ENCODE measurements at places on chromosomes 1 and 21.

DNA sequence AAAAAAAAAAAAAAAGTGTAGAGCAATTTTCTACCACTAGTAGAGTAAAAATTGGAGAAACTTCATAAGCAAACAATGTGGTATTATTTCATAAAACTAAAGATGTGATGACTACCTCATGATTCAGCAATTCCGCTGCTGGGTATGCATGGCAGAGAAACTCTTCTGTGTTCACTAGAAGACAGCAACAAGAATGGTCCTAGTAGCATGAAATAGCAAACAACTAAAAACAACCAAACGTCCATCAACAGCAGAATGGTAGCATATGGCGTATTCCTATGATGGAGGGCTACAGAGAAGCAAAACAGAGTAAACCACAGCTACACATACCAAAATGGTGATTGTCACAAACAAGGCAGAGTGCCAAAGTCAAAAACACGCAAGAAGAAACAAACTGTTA lies 18.9 kb downstream of the HTR1D start:
- no peak for DNase-seq

DNA sequence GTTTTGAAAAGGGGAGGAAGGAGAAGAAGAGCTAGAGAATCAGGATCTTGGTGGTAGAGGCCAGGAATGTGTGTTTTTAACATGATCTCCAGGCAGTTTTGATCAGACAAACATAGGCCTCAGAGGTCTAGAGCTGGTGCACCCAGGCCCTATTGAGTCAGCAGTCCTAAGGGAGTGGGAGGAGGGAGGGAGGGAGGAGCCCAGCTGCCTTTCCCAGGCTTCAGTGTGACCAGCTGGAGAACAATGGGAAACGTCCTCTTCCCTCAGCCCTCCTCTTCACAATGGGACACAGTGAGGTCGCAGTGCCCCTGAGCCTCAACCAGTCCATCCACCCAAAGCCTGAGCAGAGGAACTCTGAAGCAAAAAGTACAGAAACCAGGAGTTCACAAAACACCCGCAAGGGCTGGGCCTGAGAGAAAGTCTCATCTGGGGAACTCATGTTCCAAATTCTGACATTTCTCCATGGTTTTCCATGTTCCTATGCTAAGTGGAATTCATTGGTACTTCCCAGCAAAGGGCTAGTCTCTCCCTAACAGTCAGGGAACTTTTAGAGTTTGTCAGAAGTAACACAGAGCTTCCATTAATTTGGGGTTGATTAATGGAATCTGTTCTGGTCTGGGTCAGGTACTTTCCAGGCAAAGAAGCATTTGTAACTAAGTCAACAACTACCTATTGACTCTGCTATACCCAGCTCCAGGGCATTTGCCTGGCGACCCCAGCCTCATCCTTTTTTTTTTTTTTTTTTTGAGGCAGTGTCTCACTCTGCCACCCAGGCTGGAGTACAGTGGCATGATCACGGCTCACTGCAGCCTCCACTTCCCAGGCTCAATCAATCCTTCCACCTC lies 37.5 kb downstream of the ELAPOR1 start:
- no peak for DNase-seq

- DNase-seq: no peak
These were observed 9.2 kb upstream of the TRAF3IP3 start for GRCh38 chr1:209746451-209747165.

DNA sequence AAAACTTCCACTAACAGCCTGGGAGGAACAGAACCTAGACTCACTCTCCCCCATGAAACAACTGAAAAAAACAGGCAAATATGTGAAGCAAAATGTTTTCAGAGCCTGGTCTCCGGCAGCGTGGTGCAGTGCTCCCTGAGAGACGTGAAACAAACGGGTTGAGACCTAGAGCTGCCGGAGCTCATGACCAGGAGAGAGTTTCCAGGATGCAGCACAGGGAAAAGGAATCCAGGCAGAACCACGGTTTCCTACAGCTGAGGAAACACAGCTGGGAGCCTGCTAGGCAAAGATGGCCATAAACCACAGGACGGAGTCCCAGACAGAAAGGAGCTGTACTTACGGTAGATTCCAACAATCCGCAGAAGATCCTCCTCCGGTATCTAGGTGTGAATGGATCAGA lies 20.2 kb upstream of the SLC19A1 start:
- no peak for DNase-seq

DNA sequence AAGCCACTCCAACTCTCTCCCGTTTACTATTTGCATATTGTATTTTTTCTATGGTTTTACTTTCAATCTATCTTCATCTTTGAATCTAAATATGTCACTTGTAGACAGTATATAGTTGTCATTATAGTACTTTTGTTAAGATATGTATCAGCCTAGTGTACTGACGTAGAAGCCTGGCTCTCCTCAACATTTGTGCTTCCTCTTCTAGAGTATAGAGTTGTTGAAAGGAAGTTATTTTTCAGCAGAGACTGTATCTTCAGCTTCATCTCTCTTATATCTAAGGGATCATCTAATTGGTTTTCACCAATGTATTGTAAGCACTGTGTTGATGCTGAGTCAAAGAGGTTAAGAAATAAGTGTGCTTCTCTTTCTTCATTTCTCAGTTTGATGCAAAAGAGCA lies 192.8 kb downstream of the LMO4 start:
- DNase-seq: no peak

- DNase-seq: no peak
These were observed 51.8 kb downstream of the KCNJ15 start for GRCh38 chr21:38308532-38309119.

GRCh38 chr1:33455539-33456501 lies 16.6 kb upstream of the ZSCAN20 start:
- DNase-seq: peak; percentile 50

DNA sequence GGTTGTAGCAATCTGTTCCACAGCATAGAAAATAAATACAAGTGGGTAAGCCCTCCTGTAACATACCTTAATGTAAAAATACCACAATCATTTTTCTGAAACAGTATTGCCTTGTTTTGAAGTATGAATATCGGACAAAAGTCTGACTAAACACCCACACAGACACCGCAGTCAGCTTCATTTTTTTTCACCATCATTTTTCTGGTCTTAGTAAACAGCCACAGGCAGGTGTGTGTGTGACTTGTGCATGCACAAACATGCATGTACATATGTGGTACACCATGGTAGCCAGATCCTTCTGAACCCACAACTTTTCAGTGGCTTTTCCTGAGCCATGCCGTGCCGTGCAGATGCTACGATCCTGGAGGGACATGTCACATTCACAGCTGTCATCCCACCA lies 261.7 kb downstream of the PCP4 start:
- no peak for DNase-seq

DNA sequence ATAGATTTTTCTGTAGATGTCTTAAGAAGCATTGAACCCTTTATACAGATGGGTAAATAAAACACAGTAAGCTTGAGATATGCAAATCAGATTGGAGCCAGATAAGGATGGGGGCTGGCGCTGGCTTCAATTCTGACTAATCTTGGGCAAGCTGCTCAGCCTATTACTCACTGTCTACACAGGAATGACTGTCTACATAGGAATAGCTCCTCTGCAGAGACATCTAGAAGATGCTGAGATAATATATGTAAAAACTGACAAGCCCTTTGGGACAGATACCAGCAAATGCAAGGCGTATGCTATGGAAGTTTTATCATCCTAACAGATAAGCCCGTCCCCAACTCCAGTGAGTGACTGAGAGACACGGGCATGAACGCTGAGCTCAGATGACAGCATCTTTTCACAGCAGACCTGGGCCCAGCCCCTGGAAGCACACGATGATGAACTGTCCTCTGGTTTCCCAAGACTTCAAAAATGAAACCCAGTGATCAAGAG lies 1.7 kb downstream of the CLDN14 start:
- DNase-seq: no peak

DNA sequence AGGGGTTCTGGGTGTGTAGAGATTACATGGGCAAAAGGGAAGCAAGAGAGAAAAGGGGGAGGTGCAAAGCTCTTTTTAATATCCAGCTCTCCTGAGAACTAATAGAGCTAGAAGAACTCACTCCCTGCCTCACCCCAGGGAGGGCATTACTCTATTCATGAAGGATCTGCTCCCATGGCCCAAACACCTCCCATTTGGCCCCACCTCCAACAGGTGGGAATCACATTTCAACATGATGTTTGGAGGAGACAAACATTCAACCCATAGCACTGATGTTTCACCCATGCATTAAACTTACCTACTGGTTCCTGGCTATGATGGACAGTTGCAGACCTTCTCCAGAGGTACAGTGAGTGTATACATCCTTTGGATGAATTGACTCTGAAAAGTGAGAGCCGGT lies 7.3 kb upstream of the JUN start:
- DNase-seq: no peak

DNA sequence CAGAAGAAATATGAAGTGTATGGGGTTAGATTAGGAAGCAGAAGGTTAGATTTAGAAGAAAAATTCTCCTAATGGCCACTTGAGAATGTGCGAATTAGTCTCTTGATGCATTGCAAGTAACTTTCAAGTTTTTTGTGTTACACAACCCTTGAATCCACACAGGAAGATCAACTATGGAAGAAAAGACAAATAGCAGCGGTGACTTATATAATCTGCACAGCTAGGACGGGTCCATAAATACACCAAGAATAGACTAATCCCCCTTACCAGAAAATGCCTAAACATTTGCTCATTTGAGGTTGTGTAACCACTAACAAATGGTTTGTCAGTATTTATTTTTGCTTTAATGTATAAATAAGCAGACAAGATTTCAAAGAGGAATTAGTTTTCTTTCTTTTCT lies 182.6 kb downstream of the TGFB2 start:
- no peak for DNase-seq

GRCh38 chr1:156164125-156164831 lies 10.9 kb downstream of the SEMA4A start:
- no peak for DNase-seq

GRCh38 chr1:214588963-214589597 lies 13.9 kb upstream of the CENPF start:
- no peak for DNase-seq

DNA sequence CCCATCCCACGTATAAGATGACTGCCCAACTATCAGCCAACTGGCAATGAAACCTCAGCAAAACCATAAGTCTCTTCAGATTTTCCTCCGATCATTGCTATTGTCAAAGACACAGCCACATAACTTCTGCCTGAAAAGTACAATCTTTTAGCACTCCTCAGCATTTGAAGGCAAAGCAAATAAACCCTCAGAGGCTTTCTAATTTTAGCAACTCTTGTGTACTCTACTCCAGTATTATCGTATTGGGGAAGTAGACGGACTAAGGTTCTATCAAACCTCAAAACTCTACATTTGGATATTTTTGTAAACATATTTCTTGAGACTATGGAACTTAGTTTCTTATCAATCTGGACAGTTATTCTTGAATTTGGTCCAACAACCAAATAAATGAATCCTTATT lies 1206.2 kb upstream of the NCAM2 start:
- DNase-seq: no peak

DNA sequence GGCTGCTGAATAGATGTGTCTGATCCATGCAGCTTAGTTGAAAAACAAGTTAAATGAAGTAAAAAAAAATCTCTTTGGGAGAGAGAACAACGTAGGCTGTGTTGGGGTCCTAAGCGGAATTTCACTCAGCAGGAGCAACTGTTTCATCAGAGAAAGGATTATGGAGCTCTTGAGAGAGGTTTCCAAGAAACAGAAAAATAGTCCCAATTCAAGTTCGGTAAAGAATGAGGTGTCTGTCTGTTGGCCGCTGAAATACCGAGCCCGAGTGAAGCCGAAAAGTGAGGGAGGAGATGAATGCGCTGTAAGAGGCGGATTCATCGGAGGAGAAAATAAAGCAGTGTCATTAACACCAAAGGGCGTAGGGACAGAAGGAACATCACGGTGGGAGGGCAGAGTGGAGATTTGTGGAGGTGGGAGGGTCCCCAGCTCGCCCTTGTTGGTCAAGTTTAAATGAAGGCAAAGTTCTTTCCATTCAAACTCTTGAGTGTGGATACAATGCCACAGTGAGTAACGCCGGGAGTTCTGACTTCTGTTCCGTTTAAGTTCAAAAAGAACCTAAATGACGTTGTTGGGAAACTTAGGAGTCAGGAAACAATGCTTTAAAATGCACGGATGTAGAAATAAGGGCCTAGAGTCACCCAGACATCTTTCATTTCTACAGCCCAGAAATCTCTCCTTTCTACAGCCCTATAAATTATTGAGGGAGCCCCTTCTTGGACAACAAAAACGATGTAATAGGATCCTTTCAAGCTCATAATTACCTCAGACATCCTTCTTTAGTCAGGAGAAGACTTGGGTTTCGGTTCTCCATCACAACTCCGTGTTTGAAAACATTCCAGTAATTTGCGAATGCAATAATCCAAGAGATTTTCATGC lies 15.6 kb upstream of the SLC45A1 start:
- no peak for DNase-seq

DNA sequence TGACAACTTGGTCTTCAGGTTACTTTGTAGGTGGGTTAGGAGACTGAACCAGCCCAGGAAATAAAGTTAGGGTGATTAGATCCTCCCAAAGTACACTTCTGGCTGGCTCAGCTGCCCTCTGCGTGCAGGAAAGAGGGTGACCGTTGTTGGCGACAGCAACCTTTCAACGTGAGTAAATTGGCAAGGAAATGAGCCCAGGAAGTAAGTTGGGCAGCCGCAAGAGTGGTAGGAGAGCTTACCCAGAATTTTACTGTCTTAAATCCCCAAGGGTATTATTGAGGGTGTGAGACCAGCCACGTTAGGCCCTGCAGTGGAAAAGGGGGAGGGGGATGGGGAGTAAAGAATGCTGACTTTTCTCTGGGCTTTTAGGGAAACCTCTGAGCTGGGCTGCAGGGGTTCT lies 1.6 kb downstream of the TENT5C start:
- DNase-seq: peak; percentile 73

- DNase-seq: no peak
These were observed 102.4 kb upstream of the ETV3 start for GRCh38 chr1:157240495-157241184.

- no peak for DNase-seq
These were observed 23.4 kb upstream of the ZNF644 start for GRCh38 chr1:91045284-91045683.

DNA sequence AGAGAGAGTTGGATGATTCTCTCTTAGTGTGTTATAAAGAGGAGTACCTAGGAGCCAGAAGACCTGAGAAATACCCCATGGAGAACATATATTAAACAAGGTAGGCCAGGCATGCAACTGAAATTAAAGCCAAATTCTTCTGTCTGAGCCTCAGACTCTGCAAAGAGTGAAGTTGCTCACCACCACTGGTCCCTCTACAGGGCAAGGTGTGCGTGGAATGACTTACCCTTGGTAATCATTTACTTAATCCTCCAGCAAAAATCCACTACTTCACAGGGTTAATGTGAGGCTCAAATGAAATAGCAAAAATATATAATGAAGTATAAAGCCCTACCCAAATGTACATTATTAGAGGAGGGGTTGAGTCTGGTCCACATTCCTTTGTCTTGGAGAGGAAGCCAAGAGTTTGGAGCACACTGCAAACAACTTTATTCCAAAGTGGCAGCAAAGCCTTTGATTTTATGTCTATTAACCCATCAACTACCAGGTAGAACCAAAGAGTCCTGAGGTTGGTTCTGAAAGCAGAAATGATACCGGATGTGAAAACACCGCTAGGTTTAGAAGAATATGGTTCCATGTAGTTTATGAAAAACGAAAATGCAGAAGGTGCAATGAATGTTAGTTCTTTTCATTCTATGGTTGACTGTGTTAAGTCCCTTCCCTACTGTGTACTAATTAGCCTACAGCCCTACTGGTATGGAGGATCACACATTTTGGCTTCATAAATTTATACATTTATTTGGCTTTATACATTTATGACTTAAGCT lies 8.5 kb downstream of the SSR2 start:
- no peak for DNase-seq

- DNase-seq: no peak
These were observed 6.6 kb downstream of the UBL4B start for GRCh38 chr1:110118636-110119396.

Data from CD4-positive, alpha-beta T cell treated with Interleukin-10 for 1 hour (primary cell).